ENCODE measurements at places on chromosomes 6 and 20.
A peak's percentile ranks its signal among the peaks of the same experiment; 100 is the strongest.

- DNase-seq: peak; percentile 74
These were observed 154.6 kb downstream of the SASH1 start for GRCh38 chr6:148497257-148497656.

GRCh38 chr20:53045941-53046340, 73.8 kb downstream of the TSHZ2 start:
- DNase-seq: no peak

DNA sequence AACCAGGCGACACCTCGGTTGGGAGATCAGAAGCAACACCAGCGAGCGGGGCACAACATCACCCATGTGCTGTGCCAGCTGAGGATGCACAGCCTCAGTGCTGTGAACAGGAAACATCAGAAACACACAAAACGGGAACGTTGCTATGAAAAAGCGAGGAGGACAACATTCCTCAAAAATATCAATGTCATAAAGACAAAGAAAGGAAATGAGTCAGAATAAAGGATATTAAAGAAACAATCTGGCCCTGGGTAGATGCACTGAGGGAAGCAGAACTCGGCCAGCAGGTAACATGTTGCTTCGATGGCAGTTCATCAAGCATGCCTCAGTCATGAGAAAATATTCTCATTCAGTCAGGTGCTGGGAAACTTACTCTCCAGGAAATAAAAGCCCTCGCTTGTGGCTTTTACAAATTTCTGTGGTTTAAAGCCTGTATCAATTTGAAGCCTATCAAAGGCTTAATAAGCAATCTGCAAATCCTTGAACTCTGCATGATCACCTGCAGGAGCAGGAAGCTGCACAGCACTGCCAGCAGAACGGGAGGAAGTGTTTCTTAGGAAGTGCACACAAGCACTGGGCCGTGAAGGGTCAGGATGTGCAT, 77.5 kb downstream of the GINS1 start:
- peak; percentile 36 for DNase-seq

DNA sequence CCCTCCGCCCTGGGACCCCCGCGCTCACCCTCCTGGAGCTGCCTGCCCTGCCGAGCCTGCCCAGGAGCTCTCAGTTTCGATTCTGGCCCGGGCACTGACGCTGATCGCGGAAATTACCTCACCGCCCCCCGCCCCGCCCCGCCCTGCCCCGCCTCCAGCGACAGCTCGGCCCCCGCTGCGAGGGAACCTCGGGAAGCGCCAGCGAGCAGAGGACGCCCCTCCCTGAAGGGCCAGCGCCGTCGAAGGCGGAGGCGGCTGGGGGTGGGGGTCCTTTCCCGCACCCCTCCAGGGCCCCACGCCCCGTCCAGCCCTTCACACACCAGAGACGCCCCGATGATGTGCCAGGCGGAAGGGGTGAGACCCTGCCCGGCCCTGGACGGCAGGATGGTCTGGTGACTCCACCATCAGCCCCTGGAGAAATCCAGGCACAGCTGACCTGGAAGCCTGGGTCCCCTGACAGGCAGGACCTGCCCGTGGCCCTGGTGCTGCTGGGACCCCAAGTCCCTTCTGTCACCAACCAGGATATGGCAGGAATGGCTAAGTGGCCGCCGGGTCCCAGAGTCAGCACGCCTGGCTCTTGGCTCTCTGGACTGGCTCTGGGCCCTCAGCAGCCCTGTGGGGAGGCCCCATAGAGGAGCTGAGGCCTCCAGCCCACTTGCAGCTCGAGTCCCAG, at the start of gene HELZ2:
TSS of gene HELZ2 (minus strand) at position 84 of the 673 bp plus-strand sequence. CDS start 1,854 bp downstream, outside the sequence.
- peak; percentile 74 for DNase-seq

- no peak for DNase-seq
These were observed 27.7 kb downstream of the PTPRA start for GRCh38 chr20:2900845-2901592.

DNA sequence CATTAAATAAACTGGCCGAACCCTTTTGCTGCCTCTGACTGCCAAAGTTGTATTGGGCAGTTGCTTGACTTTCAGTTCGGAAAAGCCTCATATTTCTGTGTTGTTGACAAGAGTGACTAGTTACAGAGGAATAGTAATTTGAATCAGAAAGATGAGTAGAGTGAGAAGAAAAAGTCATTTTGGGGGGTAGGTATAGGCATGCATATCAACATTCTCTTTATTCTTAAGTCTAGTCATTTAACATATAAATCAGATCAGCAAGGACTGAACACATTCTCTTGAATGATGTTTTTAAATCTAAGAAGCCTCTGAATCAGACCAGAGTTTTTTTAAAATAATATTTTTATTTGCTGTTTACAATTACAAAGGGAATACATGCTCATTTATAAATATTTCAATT, 4.9 kb upstream of the LMBRD1 start:
- DNase-seq: no peak

GRCh38 chr6:119012521-119012920, 65.9 kb downstream of the FAM184A start:
- DNase-seq: no peak

Data from fibroblast of skin of back (primary cell).